ENCODE measurements at places on chromosomes 6 and 20.

GRCh38 chr6:20746024-20746423 lies 211.8 kb downstream of the CDKAL1 start:
- no peak for DNase-seq

DNA sequence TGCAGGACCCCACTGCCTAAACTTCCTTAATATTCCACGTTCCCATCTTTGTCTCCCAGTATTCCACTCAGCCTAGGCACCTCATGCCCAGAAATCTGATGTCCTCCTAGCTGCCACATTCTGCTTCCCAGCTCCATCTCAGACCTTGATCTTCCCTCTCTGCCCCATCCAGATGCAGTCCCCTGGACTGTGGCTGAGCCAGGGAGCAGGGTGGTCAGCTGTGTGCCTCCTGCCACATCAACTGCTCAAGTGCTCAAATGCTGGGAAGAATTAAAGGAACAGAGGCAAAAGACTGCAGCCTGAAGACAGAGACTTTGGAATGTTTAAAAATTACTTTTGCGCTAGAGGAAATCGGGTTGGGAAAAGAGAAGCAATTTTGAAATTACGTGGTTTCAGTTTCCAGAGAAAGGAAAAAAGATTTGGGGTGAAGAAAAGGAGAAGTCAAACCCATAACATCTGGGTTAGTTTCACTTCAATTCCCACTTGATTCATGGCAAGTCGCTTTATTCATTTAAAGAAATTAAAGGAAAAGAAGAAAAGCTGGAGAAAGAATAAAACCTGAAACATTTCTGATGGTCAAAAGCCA lies 704.8 kb downstream of the PTPRT start:
- no peak for DNase-seq

DNA sequence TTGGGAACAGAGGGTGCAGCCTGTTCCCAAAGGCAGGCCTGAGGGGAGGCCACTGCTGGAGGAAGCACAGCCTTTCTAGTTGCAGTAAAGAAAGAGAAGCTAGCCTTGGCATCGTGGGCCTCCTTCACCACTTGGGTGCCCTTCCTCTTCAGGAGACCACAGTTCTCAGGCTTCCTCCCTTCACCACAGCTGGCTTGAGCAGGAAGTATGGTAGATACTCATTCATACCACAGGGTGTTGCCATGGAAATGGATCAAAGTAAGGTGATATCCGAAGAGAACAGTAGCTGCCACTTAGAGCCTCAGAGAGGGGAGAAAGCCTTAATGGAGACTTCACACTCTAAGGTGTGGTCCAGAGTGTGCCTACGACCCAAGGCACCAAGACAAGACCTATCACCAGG lies 120.4 kb upstream of the RIPOR2 start:
- no peak for DNase-seq

GRCh38 chr6:9401960-9402359 lies 966.6 kb upstream of the SLC35B3 start:
- DNase-seq = no peak

DNA sequence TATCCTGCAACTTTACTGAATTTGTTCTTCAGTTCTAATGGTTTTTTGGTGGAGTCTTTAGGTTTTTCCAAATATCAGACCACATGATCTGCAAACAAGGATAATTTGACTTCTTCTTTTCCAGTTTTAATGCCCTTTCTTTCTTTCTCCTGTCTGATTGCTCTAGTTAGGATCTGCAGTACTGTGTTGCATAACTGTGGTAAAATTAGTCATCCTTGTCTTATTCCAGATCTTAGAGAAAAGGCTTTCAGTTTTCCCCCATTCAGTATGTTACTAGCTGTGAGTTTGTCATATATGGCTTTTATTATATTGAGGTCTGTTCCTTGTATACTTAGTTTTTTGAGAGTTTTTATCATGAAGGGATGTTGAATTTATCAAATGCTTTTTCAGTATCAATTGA lies 4.3 kb downstream of the MICA start:
- DNase-seq = no peak

DNA sequence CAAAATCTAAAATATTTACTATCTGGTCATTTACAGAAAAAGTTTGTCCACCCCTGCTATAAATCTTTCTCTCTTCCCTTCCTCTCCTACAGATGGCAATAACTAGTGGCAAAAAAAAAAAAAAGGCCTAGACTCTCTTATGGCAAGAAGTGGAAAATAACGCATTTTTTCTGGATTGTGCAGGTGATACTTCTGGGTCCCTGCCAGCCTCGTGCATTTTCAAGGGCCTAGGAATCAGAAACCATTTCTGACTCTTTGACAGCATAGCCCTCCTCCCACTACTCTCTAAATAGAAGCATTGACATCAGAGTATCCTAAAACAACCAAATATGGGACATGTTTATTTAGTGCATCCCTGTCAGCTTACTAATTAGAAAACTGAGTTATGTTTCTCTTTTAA lies 251.0 kb downstream of the KHDC1L start:
- DNase-seq = no peak

DNA sequence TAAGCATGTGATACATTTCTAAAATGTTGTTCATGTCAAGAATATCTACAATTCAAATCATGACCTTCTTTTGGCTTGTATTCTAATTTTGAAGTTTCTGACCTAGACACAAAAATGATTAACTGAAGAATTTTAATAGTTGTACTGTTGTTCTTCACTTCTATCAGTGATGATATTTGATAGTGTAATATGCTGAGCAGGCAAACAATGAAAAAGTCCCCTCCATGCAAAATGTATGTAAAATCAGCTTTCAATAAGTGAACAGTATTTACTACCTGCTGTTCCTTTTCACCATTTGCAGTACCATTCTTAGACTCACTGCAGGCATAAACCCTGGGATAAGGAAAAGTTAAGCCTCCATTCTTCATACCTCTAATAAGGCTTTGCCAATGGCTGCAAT lies 201.5 kb downstream of the LAMA2 start:
- DNase-seq = no peak

DNA sequence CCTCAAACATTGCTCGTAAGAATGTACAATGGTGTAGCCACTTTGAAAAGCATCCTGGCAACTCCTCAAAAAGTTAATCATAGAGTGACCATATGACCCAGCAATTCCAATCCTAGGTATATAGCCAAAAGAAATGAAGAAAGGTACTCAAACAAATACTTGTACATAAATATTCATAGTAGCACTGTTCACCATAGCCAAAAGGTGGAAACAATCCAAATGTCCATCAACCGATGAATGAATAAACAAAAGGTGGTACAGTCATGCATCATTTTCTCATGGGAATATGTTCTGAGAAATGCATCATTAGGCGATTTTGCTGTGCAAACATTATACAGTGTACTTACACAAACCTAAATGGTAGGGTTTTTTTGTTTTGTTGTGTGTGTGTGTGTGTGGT lies 74.4 kb upstream of the TBC1D7 start:
- DNase-seq = no peak

DNA sequence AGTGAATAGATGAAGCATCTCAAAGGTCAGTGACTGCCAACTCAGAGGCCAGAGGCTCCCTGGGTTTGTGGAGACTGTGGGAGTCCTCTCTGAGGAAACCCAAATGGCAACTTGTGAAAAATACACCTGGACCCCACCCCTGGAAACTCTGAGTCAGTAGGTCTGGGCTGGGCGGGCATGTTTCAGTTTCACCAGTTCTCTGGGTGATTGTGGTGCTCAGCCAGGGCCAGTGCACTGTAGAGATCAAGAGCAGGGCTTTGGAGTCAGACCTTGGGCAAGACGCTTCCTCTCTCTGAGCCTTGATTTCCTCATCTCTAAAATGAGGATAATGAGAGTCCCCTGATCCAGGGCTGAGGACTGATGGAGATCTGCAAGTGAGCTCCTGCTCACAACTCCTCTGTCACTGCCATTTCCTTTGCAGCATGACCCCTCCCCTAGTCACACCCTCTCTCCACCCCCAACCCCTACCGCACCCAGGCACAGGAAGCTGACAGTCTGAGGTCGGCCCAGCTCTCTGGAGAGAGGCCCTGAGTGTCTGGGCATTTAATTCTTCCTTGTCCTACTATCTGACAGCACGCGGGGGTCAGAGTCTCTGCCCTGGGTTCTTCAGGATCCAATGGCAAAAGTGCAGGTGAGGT lies 5.1 kb downstream of the DEF6 start:
- DNase-seq = peak; percentile 81

DNA sequence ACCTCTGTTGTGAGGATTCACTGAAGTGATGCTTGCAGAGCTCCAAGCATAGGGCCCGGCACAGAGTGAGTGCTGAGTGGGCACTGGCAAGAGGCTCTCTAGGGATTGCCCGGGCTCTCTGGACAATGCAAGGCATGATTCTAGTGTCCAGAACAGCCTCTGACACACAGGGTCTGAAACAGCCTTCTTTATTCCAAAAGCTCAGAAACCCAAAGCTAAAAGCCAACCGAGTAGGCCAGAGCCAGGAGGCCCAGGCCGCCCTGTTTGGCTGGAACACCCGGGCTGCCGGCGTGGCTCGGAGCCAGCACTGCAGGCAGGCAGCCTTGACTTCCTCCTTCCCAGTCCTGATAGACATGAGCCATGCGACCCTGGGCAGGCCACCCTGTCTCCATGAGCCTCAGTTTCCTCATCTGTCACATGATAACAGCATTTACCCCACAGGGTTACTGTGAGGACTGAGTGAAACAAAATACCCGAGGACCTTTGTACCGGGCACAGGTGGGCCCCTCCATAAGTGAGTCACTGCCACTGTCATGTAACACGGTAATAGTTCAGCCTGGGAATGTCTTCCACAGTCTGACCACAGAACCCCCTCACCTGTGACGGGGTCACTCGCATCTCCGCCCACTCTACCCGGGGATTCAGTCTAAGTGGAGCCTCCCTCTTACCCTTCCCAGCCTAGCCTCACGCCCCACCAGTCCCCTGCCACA lies 51.5 kb downstream of the PTPRT start:
- DNase-seq = no peak

GRCh38 chr6:128363020-128363813 lies 157.2 kb downstream of the PTPRK start:
- DNase-seq = no peak

DNA sequence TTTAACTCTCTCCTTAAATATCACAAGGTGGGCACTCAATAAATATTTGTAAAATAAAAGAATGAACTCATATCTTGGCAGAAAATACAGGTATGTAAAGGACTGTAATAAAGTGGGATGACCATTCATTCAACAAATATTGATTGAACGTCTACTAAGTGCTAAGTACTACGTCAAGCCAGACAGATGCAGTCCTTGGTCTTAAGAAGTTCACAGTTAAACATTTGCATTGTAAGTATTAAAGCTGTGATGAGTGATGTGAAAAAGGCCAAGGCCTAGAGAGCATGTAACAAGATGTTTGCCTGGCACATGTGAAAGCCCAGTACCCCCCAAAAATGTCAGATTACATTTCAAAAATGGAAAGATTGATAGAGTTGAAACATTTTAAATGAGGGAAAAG lies 130.1 kb upstream of the TMEM170B start:
- DNase-seq = no peak

DNA sequence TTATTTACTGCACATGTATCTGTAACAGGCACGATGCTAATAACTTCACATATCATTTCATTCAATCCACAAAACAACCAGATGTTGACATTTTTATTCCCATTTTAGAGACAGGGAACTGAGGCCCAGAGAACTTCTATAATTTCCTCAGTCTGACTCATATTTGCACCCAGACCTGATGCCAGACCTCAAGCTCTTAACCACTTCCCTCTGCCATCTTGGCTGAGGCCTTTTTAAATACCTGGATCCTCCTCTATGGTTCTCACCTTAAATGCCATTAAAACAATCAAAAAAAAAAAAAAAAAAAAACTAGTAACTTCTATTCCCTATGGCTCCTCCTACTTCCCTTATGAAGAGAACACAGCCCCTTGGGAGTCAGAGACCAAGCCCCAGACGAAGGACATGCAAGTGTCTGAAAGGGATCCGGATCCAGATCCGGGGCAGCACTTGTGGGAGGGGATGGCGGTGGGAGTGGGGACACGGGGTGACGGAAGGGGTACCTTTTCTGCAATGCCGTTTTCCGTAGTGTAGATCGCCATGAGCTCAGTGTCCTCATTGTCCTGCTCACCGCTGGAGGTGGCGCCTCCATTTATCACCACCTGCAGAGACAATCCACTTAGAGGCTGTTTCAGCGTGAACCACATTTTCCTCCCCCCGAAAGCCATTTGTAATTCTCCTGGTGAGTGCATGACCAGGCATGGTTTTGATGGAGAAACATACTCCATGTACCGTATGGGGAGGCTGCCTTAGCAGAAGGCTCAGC lies 88.7 kb downstream of the SLC23A2 start:
- DNase-seq = no peak

GRCh38 chr20:5667705-5668528 lies 82.3 kb upstream of the SHLD1 start:
- DNase-seq = no peak

GRCh38 chr20:57701090-57701489 lies 8.7 kb downstream of the PMEPA1 start:
- no peak for DNase-seq

GRCh38 chr6:116379764-116380163 lies 9.0 kb downstream of the DSE start:
- DNase-seq = no peak

GRCh38 chr20:32830437-32830836 lies 10.7 kb downstream of the MAPRE1 start:
- no peak for DNase-seq

DNA sequence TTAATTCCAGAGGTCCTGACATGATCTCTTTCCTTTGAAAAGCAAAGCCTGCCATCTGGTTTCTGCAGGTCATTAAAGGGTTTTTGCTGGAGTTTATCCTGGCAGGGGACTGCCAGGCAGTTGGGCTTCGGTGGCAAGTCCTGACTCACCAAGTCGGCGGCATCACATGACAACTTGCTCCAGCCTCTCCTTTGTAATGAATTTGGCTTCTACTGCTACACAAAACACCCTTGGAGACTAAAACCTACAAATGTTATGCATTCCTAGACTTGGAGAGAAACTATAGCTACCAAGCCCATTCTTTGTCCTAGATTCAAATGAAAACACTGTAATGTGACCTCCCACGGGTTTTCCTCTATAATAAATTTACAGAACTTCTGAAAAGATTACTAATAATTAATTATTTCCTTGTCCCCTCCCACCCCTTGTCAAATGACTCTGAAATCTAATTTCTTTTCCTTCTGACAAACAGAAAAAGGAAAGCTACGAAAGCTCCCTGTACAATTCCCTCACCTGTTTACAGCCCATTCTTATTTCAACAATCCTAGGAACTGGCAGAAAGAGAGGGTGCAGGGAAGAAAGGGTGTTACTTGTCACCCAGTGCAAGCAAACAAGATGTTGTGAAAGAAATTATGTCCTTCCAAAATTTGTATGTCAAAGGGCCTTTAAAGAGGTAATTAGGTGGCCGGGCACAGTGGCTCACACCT lies 62.9 kb downstream of the QRSL1 start:
- DNase-seq = no peak

- peak; percentile 47 for DNase-seq
These were observed 115.2 kb upstream of the RNF24 start for GRCh38 chr20:4130404-4131189.

GRCh38 chr20:61114493-61115175 lies 137.4 kb upstream of the CDH4 start:
- DNase-seq = no peak

DNA sequence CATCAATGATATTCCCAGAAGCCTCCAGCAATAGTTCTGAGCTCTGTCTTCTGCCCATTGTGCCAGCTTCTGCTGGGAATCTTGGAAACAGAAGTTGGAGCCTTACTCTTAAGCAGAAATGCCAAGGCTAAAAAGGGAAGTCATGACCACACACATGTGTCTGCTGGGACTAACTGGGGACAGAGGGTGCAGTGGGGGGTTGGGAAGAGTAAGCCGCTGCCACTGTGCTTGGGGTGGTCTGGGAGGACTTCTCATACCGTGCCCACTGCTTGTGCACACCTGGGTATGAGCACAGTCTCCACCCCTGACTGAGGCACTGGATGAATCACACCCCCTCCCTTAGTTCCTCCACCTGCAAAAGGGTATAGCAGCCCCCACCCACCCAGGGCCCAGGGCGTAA lies 90.7 kb downstream of the CDC5L start:
- DNase-seq = no peak

All from activated T-cell treated with anti-CD3 and anti-CD28 coated beads for 48 hours (primary cell).